ENCODE measurements at places on chromosomes 6 and 20.

DNA sequence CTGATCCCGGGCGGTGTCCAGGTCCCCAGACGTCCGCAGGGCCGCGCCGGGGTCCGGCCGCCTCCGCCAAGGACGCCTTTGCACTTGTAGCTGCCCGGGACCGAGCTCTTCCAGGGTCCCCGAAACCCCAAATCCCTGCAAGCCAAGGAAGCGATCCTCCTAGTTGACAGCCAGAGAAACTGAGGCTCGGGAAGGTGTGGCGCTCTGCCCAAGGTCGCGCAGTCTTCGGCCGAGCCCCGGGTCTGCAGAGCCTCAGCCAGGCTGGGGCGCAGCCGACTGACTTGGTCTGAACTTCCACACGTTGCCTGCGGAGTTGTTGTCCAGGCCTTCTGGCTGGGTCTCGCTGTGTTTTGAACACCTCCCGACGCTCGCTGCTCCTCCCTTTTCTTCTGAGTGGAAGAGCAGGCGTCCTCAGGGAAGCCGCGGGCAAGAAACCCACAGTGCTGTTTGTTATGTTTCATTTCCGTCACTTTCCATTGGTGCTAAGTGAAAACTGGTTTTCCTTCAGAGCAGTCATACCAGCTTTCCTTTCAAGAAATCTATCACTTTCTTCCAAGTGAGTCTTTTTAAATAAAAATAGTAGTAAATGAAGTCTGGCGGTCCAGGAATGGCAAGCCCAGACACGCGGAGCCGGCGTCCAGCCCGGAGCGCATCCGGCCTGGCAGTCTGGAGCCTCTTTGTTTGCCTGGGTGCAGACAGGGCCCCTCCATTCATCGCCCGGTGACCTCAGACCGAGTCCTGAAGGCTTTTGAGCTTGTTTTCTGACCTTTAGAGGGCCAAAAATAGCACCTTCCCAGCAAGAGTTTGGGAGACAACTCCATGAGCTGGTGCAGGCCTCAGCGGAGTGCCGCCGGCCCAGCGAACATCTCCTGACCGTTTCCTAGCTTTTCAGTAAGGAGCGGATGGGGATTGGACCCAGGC, 698 bp downstream of the FAM210B start:
- no peak for DNase-seq

DNA sequence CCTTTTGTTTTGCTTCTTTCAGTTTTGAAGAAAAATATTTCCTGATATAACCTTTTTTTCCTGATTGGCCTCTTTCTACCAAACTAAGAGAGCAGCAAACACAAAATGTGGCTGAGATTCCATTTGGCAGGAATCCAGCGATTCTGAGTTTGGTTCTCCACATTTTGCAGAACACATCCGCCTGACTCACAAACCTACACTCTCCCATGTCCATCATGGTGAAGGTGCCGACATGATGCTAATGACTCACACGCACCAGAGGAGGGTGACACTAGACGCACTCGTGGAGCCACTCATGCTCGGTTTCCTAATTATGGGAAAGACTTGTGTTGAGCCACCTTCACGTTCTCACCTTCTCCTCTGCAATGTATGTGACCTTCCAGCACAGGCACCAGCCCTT, 45.9 kb upstream of the DUSP22 start:
- DNase-seq: no peak

DNA sequence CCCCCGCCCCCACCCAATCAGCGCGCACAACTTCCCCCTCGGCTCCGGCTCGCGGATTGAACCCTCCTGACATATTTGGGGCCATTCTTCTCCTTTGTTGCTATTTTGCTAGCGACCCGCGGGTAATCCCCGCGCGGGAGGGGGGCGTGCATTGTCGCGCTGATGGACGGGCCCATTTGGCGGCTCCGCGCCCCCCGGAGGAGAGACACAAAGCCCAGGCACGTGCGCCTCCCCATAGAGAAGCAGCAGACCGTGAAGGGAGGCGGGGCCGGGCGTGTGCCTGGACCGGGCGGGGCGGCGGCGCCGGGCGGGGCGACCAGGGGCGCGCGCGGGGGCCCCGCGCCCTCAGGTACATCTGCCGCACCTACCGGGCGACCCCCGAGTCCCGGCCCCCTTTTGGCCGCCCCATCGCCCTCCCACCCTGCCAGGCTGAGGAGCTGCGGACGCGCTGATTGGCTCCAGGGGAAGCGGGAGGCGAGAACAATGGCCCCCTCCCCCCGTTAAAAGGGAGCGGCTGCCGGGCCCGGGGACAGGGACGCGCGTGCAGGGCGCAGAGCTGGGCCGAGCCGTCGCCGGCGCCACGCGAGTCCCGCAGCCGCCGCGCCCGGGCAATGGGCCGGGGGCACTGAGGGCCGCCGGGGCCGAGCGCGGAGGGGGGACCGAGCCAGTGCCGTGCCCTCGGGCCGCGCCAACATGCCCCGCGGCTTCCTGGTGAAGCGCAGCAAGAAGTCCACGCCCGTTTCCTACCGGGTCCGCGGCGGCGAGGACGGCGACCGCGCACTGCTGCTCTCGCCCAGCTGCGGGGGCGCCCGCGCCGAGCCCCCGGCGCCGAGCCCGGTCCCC, at the start of gene INSM1:
TSS of gene INSM1 (plus strand) at position 530 of the 843 bp plus-strand sequence. CDS start at position 694, 164 bp downstream.
- DNase-seq: peak; percentile 98

- DNase-seq: no peak
These were observed 779 bp downstream of the HEBP2 start for GRCh38 chr6:138404666-138405337.

DNA sequence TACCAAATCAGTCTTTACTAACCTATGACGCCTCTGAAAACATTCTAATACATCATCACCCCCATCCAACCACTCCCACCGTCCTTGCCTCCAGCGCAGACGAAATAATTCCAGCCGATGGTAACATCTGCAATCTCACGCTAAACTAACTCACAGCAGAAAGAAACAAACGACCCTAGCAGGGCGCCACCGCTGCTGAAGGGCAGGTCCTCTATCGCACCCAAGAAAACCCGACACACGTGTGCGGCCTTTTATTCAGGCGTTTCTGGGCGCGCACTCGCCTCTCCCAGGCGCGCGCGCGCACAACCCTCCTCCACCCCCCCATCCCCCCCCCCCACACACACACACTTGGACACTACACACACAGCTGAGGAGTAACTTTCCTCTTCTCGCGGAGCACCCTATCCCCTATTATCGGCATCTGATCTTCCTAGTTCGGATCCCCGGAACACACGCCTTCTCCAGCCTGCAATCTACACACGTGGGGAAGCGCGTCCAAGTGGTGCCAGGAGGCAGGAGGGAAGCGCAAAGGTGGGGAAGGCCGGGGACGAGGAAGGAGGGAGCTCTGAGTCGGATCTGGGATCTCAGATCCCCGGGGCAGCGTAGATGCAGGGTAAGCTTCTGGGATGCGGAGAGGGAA, 1.4 kb downstream of the GFOD1 start:
- DNase-seq: no peak

GRCh38 chr6:160238761-160239751, 19.6 kb downstream of the SLC22A2 start:
- no peak for DNase-seq

DNA sequence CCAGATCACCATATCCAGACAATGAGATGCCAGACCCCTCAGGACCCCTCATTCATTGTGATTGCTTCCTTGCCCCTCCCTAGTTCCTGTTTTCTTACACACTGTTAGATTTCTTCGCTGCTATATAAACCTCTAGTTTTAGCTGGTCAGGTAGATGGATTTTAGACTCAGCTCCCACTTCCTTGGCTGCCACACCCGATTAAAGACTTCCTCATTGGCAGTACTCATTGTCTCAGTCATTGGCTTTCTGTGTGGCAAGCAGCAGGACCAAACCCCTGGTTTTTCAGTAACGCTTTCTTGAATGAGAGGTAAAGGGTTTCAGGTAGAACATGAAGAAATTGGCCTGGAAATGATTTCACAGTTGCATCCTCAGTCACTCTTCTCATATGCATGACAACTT, 47.9 kb downstream of the QRSL1 start:
- DNase-seq: no peak

DNA sequence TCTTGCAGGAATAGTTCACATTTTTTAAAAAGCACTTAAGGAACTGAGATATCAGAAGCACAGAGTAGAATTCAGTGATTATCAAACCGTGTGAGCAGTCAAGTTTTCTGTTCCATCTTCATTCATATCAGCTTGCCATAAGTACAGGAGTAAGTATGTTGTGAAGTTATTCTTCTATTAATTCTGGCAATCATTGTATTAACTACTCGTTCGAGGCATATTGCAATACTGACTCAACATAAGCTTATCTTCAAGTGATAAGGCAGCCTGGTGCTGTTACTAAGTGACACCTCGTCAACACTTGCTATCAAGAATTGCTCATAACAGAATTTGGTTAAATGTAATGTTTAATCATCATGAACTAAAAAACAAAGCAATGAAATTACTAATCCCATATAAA, 75.7 kb upstream of the SNX9 start:
- DNase-seq: no peak

GRCh38 chr6:151018911-151019782, 153.6 kb downstream of the MTHFD1L start:
- DNase-seq: no peak
